ENCODE measurements at places on chromosomes 3 and 15.

GRCh38 chr15:35886765-35887164 is 340.8 kb upstream of the DPH6 start:
- DNase-seq: no peak

DNA sequence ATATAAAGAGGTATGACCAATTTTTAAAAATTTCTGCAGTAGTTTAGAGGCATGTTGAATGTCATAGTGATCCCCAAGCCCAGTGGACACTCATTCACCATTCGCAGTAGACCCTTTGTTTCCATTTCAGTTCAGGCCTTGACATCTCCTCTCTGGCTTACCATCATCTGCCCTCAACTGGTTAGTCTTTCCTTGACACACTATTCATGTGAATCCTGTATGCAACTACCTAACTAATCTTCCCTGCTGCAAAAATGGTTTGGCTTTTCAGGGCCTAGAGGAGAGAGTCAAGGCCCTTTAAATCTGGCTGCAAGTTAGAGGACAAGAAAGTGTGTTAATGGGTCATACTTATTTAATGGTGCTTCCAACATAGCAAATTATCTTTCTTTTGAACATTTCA is 10.9 kb downstream of the APH1B start:
- DNase-seq: no peak

DNA sequence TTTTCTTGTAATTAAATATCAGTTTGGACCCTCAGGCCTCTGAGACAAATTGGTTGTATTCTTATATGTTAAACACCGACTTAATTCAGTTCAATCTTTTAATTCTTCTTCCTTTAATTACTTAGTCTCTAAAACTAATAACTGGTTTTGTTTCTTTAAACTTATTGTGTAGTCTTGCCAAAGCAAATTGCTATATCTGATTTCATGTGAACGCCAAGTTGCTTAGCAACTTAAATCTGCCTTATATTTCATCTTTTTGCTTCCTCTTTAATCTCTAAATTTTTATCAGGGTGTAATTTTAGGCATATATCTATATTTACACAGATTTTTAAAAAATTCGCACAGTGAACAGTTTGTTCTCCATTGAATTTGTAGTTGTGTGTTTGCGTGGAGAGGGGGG is 82.2 kb downstream of the CADM2 start:
- DNase-seq: no peak

DNA sequence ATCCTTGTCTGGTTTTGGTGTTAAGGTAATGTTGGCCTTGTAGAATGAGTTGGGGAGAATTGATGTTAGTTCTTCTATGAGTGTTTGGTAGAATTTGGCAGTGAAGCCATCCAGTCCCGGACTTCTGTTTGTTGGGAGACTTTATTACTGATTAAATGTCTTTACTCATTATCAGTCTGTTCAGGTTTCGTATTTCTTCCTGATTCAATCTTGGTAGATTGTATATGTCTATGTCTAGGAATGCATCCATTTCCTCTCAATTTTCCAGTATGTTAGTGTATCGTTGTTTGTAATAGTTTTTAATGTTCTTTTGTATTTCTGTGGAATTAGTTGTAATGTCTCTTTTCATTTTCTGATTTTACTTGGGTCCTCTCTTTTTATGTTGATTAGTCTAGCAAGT is 39.4 kb downstream of the NCK1 start:
- no peak for DNase-seq

DNA sequence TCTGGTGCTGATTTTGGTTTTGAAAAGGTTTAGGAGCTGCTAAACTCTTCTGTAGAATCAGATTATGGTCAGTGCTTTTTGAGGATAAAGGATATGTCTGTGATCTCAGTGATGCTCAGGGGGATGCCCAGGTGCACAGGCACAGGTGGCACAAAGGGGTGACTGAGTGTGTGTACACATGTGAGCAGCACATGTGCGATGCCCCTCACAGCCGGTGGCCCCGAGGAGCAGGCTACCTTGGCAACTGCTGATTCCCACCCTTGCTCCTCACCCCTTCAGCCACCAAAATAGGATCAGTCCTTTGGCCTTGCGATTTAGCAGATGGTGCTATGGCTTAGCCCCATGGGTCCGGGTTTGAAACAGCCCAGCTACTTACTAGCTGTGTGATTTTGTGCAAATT is 51.1 kb downstream of the POMGNT2 start:
- no peak for DNase-seq

DNA sequence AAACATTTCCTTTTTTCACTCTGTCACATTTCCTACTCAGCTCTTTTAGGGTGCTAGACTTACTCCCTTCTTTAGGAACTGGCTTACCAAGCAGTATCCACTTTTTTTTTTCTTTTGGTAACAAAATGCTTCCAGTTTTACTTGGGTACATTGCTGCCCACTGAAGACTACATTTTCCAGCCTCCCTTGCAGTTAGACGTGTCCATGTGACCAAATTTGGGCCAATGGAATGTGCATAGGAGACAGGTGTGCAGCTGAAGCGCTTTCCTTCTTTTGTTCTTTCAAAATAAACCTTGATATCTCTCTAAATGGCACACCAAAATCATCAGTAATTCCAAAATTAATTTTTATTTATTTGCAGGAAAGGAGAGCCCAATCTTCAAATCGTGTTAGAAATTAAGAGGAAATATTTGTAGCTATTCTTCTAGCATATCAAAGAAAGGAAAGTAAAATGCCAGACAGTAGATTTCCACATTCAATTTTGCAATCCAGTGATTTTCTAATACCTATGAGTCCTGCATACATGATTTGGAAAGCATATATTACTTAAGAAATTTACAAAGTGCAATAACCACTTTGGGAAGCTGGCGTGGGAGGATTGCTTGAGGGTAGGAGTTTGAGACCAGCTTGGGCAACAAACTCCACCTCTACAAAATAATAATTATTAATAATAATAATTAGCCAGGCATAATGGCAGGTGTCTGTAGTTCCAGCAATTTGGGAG is 422.0 kb upstream of the FRG2C start:
- DNase-seq: no peak

DNA sequence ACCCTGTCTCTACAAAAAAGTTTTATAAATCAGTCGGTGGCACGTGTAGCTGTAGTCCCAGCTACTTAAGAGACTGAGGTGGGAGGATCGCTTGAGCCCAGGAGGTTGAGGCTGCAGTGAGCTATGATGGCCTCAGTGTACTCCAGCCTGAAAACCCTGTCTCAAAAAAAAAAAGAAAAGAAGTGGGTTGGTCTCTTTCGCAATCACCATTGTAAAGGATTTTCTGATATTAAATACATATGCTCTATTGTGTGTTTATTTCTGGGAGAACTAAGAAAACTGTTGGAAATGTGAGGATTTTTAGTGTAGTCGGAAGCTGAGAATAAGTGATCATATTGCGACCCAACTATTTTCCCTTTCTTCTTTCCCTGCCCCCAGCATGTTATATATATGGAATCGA is 7.5 kb downstream of the ZNF710 start:
- DNase-seq: no peak

GRCh38 chr15:69751566-69751965 is 298.9 kb downstream of the RPLP1 start:
- DNase-seq: no peak

DNA sequence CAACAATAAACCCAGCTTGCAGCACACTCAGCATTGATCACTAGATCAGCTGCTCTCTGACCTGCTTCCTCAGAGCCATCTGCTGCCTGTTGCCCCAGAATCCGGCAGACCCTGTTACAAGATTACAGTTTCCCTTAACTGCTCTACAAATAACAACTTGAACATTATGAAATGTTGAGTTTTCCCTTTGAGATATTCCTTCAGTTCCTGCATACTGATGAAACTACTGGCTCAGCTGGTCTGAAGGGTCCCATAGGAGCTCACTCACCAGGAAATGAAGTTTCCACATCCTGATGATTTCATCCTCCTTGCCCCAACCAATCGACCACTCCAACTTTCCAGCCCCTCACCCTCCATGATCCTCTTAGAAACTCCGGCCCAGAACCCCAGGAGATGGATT is 281.9 kb downstream of the OCA2 start:
- no peak for DNase-seq

GRCh38 chr15:22936577-22937472 is 43.3 kb downstream of the CYFIP1 start:
- DNase-seq: no peak

GRCh38 chr3:130658678-130659077 is 88.0 kb downstream of the PIK3R4 start:
- no peak for DNase-seq

DNA sequence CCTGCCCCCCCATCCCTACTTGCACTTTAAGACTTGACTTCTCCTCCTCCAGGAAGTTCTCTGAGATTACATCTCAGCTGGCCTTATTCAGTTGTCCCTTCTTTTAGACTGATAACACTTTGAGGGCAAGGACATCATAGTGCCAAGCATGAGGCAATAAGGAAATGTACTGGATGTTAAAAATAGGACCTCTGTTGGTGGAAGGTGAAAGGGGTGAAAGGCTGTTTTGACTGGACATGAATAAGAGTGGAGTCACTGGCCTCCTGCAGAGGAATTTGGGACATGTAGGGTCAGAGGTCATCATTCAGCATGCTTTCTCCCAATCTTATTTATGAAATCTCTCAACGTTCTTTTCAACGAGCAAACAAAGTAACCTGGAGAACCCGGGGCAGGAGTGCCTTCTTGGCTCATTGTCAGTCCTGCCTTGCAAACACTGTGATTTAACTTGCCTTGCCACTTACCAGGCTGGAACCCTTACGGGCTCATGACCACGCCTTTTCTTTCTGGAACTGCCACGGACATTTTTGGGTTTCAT is 38.6 kb downstream of the TRIM71 start:
- no peak for DNase-seq

- DNase-seq: no peak
Observed at GRCh38 chr15:60001610-60002527, 2.2 kb upstream of the FOXB1 start.

GRCh38 chr3:101212730-101213129 is 107.6 kb downstream of the IMPG2 start:
- DNase-seq: no peak

GRCh38 chr15:76073554-76073953 is 13.8 kb downstream of the TMEM266 start:
- no peak for DNase-seq

- no peak for DNase-seq
Observed at GRCh38 chr3:75262661-75263060, 401.5 kb upstream of the FRG2C start.

- DNase-seq: no peak
Observed at GRCh38 chr3:171600030-171600429, 139.8 kb upstream of the TNIK start.

DNA sequence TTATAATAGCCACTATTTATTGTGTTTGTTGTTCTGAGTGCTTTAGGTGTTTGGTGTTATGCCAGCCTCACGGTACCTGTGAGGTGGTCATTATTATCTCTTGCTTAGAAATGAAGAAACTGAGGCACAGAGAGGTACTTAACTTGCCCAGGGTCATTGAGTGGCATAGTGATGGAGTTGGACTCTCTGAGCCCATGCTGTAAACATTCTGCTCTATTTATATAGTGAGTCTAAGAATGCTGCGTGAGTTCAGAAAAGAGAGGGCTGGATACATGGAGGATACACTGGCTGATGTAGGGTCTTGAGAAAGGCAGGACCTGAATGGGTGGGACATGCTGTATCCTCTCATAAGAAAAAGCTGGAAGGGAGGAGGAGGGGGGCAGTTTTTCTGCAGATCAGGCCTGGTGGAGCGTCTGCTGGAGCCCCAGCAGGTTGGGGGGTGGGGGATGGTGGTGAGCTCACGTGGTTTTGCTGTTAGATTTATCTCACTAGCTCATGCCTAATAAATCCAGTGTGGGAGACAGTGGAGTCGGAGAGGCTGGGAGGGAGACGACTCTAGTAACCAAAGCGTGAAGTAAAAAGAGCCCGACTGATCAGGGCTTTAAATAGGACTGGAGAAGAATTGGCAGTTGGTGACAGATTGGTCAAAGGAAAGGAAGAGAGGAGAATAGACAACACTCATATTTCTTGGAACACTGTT is 16.0 kb downstream of the MED12L start:
- no peak for DNase-seq

DNA sequence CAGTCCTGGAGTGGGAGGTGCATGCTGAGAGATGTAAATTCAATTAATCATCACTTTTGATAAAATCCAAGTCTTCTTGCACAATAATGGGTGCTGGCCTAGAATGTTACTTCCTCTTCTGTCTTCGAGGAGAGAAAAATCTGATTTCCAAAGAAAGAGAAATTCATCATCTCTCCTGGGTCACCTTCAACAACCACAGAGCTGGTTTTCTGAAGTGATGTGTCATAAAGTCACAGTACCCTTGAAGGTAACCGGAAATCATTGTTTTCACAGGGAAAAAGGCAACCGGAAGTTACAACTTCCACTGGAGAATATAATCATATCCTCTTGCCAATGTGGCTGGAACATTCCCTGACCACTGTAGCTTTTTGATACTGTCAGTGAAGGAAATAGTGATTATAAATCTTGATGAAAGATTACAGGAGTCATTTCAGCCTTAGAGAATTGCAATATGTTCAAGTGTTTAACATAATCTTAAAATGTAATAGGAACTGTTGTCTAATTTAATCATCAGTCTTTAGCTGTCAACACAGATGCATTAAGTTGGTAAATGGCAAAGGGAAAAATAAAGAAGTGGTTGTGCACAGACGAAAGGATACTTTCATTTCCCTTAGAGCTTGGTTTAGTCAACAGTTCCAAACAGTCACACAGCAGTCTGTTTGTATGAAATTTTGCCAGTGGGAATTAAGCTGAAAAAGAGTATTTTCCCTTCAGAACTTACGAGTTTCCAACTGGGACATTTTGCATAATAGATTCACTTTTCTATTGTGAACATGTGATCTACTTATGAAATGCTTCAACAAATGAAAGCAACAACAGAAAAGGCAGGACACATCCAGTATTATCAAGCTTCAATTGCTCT is 106.5 kb upstream of the SLC4A7 start:
- peak; percentile 52 for DNase-seq

- no peak for DNase-seq
Observed at GRCh38 chr3:31268868-31269267, 263.9 kb upstream of the STT3B start.

DNA sequence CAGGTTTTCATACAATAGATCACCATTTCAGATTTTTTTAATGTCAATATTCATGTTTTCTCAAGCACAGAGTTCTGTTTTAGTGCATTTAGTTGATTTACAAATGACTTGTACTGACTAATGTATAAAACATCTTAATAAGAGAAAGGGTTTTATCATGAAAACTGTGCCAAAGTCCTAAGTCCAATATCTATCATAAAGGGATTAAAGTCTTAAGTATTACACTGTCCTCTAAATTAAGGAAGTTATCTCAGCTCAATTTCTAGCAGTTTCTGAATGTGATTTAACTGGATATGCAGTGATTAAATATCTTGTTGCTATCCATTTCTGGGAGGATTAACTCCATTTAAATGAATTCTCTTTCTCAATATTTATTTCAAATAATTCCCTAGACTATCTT is 381.1 kb upstream of the CNTN4 start:
- DNase-seq: no peak

- DNase-seq: no peak
Observed at GRCh38 chr3:67644827-67645226, 9.6 kb downstream of the SUCLG2 start.

- DNase-seq: no peak
Observed at GRCh38 chr15:90844696-90845095, 23.7 kb upstream of the FURIN start.

Data from NCI-H1048 (cell line).